ENCODE measurements at places on chromosomes 2 and 18.

GRCh38 chr2:175161-175786 lies 88.6 kb downstream of the SH3YL1 start:
- no peak for DNase-seq

DNA sequence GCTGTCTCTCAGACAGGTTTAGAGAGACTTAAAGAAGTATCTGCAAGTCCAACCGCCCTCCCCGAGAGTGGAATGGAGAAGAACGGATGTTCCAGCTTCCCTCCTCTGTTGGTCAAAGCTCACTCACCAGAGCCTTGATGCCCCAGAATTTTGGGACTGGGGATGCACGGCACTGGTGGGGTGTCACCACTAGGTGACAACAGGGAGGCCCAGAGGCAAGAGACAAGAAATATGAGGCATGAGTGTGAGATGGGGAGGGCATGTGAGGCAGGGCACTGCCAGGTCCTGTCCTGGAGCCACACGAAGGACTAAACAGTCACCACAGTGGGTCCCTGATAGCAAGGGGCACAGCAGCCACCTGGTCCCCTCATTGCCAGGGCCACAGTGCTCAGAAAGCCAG lies 35.1 kb upstream of the SH3BP4 start:
- no peak for DNase-seq

DNA sequence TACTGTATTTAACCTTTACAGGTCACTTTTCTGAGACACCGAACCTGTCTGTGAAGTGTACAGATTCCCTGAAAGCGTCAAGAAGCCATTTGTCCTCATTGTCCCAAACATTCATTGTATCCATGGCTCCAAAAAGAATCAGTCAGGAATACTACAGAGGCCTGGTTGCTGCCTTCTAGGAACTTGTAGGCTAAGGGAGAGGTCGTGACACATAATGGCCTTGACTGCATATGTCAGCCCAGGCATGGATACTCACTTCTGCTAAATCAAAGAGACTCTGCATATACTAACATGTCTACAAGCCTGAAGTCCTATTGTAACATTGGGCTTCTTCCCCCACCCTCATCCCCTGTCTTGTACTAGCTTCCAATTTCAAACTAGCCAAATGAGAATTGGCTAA lies 40.2 kb downstream of the ONECUT2 start:
- DNase-seq = no peak

- DNase-seq = no peak
Measured at GRCh38 chr18:22185273-22185672, 15.9 kb downstream of the GATA6 start.

- no peak for DNase-seq
Measured at GRCh38 chr2:73993778-73994177, 9.1 kb downstream of the TET3 start.

- no peak for DNase-seq
Measured at GRCh38 chr2:120450196-120450820, 104.4 kb downstream of the INHBB start.

GRCh38 chr2:109351164-109351756 lies 222.3 kb downstream of the SH3RF3 start:
- no peak for DNase-seq

DNA sequence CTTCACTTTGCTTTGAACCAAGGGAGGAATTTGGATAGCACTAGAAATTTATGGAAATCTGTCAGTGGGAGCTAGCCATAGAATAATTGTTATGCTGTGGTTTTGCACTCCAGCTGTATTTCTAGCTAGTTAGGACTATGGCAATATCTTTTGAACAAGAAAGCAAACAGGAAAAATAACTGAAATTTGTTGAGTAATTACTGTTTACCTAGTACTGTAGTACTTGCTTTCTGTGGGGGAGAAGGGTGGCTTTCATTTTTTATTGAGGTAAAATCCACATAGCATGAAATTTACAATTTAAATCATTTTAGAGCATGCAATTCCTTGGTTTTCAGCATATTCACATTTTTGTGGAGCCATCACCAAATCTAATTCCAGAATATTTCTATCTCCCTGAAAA lies 28.4 kb downstream of the MBD5 start:
- no peak for DNase-seq

- DNase-seq = peak; percentile 2
Measured at GRCh38 chr18:63421514-63421913, 762 bp downstream of the VPS4B start.

- DNase-seq = no peak
Measured at GRCh38 chr2:124797049-124797448, 772.0 kb downstream of the CNTNAP5 start.

DNA sequence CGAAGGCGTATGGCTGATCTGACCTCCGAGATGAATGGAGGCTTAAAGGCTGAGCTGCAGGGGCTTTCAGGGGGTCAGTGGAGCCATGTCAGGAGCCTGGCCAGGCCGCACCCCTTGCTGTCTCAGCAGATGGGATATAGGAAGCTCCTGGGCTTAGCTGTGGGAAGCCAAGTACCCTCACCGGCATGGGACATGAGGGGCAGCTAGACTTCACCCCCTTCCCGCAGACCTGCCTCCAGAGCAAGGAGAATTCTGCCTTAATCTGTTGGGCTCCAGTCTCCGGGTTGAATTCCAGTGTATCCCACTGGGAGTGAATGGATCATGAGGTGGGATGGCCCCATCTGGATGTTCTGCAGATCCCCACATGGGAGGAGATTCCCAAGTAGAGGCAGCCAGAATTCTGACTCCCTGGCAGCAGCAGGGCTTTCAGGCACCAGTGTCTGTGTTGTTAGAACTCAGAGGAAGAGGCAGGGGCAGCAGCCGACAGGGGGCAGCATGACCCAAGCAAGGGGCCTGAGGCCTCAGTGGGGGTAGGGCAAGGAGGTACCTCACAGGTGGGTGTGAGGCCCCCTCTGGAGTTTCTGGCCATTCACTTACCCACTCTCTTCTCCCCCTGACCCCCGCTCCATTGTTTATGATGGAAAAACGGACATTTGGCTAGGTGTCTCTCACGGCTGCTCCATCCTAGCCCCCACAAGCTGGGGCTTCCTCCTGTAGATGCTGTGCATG lies 19.1 kb downstream of the CAPG start:
- peak; percentile 52 for DNase-seq

DNA sequence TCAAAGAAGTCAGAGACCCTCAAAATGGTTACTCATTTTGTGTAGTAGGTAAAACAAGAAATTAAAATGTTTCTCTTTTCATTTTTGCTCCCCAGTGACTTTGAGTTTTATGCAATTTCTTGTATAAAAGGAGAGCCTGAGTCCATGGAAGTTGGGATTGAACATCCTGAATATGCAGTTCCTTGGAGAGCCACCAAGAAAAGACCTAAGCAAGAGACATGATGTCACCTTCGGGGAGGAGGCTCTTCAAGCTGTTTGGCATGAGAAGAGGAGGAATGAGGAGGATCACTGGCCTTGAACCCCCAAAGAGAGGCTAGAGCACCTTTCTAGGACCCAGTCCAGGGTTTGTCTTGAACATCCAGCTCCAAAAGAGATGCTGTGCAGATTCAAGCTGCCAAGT lies 83.5 kb upstream of the STPG4 start:
- DNase-seq = no peak

GRCh38 chr18:67151366-67151765 lies 365.2 kb downstream of the DSEL start:
- DNase-seq = no peak

DNA sequence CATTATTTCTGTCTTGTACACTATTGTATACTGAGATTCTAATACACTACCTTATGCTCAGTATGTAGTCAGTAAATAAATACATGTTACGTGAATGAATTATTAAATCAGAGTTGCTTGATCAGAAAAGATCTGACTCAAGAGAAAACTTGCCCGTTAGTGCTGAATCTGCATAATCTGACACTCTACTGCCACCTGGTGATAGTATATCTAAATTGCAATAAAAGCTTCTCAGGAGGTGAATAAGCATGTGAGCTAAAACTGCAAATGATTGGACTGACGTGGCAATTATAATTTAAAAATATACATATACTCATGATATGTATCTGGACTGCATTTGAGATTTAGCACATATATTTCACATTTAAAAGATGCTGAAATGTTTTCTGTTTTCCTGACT lies 70.4 kb downstream of the KIAA1328 start:
- peak; percentile 11 for DNase-seq

GRCh38 chr18:44957461-44957860 lies 276.8 kb downstream of the SETBP1 start:
- no peak for DNase-seq
